ENCODE measurements at places on chromosomes 7 and 10. TPM values are rescaled to one million over a fixed set of nuclear protein-coding genes. Genes with fewer than 3 reads are reported as not detected.

DNA sequence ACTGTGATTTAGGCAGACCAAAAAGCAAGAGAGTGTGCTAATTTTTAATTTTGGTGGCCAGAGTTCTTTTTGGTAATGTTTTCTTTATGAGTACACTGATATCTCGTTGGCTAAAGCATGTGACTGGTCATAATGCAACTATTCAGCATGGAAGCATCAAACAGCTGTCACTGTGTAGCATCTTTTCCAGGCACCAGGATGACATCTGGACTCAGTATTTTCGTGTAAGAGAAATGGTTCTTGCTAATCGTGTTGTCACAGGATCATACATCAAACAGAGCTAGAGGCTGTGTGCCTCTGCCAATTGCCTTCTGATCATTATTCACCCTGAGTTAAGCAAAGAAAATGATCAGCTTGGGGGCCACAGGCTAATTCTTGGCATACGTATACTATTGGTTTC is 118.9 kb downstream of the SND1 start:
- no peak for DNase-seq

Gene LRIT1
- total RNA-seq = not detected

DNA sequence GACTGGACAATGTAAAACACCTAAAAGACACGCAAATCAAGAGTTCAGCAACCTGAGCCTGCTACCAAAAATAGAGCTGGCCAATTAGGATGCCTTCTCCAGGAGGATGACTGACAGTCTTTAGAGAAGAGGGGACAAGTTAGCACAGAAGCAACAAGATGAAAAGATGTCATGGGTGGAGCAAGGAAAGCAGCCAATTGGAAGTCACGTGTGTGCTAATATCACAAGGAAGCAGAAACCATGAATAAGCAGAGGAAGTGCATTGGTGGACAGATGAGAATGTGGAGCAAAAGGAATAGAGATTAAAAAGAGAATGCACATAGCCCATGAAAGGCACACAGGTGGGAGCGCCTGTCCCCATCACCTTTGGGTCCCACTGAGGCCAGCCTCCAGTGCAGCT is 148.1 kb downstream of the SLC25A13 start:
- no peak for DNase-seq

GRCh38 chr7:2472739-2473138 is 3.5 kb downstream of the GRIFIN start:
- no peak for DNase-seq

Gene AOC1
- total RNA-seq = 0.43 TPM

DNA sequence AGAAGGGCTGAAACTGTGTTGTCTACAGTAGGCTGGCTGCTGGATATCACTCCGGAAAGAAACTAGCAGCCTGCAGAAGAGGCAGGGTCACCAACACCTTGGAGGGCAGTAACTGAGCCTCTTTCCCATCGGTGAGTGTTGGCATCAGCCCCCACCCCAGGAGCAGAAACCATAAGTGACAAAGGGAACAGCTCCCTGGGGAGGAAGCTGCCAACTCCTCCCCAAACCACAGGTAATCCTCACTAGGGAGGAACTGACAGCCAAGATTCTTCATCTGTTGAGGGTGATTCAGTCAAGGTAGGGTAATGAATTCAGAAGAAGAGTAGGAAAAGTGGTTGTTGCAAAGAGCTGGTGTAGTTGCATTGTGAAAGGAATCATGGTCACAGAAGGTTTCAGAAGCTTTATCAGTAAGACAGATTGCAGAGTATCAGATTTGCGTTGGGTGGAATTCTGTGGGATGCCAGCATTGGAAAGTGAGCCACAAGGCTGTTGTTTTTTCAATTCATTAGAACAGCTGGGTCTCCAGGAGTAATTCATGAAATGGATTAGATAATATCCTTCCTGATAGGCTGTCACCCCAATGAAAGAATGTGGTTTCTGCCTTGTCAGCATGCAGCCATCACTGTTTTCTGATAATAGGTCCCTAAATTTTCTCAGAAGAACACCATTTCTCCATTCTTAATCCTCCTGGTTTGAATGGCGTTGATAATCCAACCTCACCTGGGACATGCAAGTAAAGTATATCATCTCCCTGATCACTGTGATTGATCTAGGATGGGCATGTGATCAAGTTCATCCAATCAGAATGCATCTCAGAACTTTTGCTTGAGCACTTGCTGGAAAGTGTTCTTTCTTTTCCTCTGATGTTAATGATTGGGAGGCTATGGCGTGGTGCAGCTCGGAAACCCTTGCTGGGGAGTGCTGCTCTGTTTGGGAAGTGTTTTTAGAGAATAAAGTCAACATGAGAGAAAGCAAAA is 75.0 kb upstream of the CTBP2 start:
- no peak for DNase-seq

- no peak for DNase-seq
These were observed 158.7 kb upstream of the LANCL2 start for GRCh38 chr7:55206235-55207029.

DNA sequence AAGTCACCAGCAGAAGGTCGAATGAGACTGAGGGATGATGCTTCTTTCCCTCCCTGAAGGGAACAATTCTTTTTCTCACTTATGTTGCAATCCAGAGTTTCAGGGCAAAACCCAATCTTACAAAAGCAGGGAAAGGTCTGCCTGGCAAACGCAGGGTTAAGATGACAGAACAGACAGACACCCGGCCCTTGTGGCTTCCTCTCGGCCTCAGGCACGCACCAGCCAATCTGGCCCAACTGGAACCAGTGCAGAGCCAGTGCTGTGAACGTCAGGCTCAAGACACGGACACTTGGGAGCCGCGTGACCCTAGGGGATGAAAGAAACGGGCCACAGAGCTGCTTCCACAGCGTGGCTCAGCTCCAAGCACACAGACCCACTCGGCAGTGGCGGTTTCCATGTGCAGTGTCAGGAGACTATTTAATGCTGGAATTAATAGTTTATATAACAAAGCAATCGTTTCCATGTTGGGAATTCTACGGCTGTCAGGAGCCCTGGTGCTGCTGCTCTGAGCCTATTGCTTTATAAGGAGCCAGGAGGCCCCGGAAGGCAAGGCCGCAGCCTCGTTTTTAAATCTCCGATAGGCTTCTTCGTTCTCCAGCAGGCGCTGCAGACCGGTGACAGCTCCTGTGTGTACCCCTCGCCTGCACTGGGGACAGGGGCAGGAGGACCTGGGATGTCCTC is 198.4 kb downstream of the DIP2C start:
- peak; percentile 79 for DNase-seq

- DNase-seq = no peak
These were observed 17.9 kb downstream of the SMNDC1 start for GRCh38 chr10:110286841-110287240.

Gene DAGLB
- 7.3 TPM for total RNA-seq

DNA sequence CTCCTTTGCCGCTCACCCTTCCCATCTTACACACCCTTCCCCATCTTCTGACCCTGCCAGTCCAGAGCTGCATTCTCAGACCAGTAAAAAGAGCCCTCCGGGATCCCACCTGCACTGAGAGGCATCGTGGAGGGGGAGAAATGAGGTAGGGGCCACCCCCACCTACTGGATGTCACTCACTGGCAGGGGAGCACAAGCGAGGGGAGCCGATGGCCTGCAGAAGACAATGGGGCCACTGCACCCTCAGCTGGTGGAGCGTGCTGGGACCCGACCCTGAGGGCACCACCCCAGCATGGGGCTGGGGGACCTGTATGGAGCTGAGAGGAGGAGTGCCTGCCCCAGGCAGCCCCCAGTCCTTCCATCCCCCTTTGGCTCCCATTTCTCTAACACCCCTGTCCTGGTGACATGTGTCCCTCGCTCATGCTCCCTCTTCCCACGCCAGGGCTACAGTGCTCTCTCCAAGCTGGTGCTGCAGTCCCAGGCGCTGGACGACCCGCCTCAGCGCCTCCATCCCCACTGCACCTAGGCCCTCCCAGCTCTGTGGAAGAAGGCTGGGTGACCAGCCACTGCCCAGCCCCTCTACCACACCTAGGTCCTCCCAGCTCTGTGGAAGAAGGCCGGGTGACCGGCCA is 49.8 kb downstream of the RASGEF1A start:
- DNase-seq = no peak

Gene GBX1
- 0.57 TPM for total RNA-seq

GRCh38 chr7:127682140-127682539 is 30.1 kb downstream of the SND1 start:
- DNase-seq = no peak

DNA sequence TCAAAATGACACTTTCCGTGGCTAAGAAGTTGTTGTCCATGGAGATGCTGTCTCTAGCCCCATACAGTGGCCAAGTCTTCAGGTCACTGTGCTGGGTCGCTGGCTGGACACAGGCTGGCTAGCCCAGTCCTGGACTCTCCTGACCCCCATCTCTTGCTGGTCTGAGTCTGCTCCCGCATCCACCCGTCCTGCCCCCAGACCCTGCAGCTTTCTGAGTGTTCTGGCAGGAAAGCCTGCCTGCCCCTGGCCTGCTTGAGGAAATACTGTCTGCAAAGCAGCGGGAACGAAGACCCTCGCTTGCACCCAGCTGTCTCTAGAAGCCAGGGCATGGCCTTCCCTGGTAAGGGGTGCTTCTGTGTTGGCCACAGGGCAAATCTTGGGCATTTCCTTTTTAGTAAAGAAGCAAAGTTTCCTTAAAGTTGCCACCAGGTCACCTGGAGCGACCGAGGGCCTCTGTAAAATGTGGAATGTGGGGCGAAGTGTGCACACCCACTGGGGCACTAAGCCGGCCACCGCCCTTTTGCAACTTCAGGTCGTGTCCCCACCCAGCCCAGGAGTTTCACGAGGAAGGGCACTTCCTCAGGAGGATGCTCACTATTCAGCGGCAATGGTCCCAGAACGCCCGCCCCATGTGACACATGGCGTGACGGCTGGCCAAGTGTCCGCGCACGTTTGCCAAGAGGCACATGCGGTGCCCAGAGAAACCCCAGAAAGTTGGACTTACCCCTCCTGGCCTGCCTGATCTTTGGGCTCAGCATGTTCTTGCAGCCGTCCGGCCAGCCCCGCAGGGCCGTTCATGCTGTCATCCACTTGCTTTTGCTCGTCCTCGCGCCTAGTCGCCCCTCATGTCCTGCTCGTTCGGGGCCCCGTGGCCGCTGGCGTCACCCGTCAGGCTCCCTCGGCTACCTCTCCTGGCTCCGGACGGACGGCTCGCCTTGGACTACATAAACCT is 558 bp downstream of the ARHGAP22 start:
- peak; percentile 75 for DNase-seq

GRCh38 chr10:124740369-124741280 is 3.6 kb downstream of the FAM53B start:
- no peak for DNase-seq

Gene VSTM4
- total RNA-seq = 24.4 TPM

- DNase-seq = no peak
These were observed 125.7 kb downstream of the BICC1 start for GRCh38 chr10:58638388-58638787.

Gene ANKRD2
- 138 TPM for total RNA-seq

Gene C10orf53
- not detected for total RNA-seq

Gene MBL2
- not detected for total RNA-seq

DNA sequence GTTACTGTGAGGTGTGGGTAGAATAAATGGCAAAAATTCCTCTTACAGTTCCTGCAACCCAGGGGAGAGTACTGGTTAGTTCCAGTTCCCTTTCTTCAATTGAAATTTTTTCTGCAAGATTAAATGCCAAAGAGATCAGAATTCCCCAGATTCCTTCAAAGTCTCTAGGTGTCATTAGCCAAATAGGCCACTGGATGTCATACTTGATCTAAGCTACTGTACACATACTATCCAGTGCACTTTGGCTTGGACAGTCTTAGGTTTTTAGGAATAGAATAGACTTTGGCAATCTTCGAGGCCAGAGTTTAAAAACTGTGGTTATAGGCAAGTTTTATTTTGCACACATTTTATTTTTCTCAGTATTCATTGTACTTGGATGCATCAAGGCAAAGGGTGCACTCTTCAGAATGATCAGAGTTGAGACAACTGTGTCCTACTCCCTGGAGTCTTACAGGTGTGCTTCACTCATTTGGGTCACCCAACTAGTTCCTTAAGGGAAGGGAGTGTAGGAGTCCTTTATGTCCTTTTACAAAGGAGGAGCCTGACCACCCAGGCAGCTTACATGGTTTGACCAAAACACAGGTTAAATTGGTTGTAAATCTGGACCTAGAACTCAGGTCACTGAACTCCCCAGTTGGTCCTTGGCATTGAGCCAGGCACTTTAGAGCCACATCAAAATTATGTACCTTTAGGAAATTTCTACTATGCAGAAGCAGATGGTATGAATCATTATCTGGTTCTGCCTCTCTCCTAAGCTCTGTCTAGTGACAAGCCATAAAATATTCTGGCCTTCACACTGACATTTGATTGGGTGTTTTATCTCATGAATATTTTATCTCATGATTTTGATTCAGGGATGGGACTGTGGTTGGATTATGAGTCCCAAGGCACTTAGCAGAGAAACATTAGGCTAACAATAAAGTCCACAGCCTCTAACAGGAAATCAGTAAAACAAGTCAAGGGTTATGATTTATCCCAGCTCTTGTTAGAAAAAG is 49.5 kb downstream of the ASAH2B start:
- no peak for DNase-seq

DNA sequence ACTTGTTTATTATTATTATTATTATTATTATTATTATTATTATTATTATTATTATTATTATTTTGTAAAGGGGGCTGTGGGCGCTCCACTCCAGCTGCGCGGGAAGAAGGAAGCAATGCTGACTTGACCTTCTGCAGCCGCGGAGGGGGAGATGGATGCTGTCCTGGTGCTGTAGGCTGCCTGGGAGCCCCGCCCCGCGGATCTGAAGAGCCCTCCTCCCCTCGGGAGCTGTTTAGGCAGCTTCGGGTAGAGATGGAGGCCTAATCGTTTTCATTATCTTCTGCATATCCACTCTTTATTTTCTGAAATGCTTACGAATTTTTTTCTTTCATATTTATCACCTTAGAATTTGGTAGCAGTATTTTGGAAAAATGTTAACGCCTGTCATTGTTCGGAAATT is 101.2 kb upstream of the KLF6 start:
- no peak for DNase-seq

GRCh38 chr7:142478479-142479220 is 220.8 kb upstream of the PRSS58 start:
- no peak for DNase-seq

Measured in cardiac septum (tissue), 1 donor.